CD4-positive, alpha-beta T cell treated with Interleukin-4 for 1 hour (primary cell): ENCODE measurements at places on chromosomes 11 and 22.

DNA sequence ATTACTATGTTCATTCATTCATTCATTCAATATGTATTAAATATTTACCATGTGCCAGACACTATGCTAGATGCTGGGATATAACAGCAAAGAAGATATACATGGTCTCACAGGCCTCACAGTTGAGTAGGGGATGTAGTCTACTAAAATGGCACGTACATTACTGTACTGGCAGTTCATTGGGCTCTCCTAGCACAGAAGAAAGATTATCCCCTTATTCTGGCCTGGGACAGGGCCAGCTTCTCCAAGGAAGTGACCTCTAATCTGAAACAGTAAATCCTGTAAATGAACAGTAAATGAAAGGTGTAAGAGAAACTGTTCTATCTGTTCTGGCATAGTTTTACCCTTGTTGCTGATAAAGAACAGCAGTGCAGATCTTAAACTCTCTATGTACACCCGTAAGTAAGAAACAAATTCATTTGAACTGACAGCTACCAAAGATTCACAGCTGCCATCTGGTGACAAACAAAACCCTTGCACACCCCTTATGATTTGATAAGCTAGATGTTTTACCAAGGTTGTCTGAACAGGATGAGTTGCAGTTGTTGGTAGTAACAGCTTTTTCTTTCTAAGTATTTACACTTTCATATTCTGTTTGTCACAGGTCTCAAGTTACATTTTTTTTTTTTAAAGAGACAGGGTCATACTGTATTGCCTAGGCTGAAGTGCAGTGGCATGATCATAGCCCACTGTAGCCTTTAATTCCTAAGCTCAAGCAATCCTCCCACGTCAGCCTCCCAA lies 263.1 kb downstream of the TMEM135 start:
- DNase-seq, result no peak

- DNase-seq, result no peak
Observed at GRCh38 chr11:33721984-33722383, 14.2 kb downstream of the CD59 start.

- DNase-seq, result no peak
Observed at GRCh38 chr11:57982776-57983175, 40.9 kb upstream of the OR9Q1 start.

DNA sequence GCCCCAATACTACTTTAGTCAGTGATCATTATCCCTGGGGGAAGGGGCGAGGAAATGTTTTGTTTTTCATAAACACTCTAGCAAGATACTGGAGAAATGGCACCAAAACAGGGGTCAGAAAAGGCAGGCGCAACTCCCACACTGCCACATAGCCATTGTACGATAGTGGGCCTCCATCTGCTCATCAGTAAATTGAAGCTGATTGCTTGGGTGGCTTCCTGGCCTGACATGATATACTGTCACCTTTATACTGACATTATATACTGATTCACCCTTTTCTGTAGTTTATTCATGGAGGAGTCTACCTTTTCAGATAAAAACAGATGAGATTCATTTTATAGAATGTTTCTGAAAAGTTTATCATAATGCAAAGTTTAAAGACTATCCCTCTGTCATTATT lies 51.6 kb upstream of the CCDC34 start:
- DNase-seq, result no peak

GRCh38 chr11:95093548-95093947 lies 3.9 kb downstream of the ENDOD1 start:
- no peak for DNase-seq

DNA sequence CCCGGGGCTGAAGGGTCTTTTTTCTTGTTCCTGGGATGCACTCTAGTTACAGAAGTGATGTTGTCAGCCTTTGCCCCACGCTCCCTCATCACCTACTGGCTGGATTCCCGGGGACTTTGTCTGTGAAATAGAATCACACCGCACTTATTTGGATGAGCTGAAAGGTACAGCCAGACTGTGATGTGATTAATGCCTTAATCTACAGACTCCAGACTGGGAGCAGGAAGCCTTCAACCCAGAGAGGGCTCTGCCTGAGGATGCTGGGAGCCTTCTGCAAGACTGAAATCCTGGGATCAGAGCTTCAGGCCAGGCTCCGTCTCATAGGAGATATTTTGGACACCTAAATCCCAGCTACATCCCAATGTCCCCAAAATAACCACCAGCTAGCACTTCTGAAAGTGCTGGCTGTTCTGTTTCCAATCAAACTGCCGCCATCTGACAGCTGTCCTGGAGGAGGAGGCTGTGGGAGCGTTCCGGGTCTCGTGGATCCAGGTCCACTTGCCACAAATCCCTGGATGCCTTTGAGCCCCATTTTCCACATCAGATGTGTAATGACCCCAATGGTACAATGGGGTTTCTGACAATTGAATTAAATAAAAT lies 688.5 kb downstream of the TBC1D22A start:
- DNase-seq, result no peak

- DNase-seq, result no peak
Observed at GRCh38 chr22:41092847-41093411, 537 bp downstream of the EP300 start.

GRCh38 chr11:44367452-44367851 lies 57.5 kb upstream of the ALX4 start:
- DNase-seq, result no peak

- DNase-seq, result no peak
Observed at GRCh38 chr11:126341760-126342161, 13.7 kb upstream of the ST3GAL4 start.

DNA sequence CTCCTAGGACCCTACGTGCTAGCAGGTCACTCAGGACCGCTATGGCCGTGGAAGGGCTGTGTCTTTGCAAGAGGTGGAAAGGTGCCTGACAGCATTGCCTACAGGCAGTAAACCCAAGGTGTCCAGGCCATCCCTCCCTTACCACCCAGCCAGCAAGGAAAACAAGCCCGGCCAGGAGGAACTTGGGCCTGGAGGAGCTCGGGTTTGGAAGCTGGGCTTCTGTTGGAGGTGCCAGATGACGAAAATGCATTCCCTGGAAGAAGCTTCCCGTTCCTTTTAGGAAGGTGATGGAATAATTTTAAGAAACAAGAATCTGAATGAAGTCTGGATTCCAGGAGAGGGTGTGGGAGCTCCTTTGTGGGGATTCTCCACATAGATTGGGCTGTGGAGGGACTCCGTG lies 23.6 kb downstream of the FBLN1 start:
- no peak for DNase-seq

- no peak for DNase-seq
Observed at GRCh38 chr11:17810746-17811145, 76.2 kb downstream of the KCNC1 start.

- no peak for DNase-seq
Observed at GRCh38 chr11:12210200-12210599, 99.8 kb downstream of the MICAL2 start.

DNA sequence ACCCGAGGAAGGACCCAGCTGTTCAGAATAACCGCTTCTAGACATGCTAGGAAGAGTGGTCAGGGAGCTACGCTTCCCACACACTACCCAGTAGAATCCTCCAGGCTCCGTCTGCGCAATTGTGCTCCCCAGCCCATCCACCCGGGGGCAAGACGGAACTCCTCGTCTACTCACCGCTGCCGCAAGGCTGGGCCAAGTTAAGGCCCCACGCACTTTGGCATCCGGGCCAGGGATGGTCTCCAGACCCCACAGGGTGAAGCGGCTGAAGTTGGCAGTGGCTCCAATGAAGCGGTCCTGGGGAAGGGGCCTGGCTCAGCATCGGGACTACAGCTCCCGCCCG lies 757 bp downstream of the RNASEH2C start:
- DNase-seq, result no peak

DNA sequence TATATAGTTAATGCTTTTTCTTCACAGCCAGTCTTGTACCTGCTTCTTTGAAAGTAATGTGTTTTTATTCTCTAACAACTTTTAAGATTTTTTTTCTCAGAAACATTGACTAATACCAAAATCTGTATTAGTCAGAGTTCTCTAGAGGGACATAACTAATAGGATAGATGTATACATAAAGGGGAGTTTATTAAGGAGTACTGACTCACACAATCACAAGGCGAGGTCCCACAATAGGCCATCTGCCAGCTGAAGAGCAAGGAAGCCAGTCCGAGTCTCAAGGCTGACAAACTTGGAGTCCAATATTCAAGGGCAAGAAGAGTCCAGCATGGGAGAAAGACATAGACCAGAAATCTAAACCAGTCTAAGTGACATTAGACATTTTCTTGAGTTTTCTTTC lies 140.0 kb downstream of the RAB38 start:
- no peak for DNase-seq

DNA sequence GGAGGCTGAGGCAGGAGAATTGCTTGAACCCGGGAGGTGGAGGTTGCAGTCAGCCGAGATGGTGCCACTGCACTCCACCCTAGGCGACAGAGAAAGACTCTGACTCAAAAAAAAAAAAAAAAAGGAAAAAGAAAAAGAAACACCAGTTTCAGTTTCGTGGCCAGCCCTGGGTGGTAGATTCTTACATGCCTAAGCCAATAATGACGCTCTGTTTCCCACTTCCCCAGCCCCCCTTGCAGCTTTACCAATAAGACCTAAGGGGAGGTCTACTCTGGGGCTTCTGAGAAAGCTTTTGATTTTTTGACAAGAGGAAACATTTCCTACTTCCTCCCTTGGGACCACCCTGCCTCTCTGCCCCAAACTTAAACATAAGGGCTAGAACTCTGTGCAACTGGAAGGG lies 30.0 kb upstream of the PTPRJ start:
- peak; percentile 81 for DNase-seq

- DNase-seq, result no peak
Observed at GRCh38 chr11:113528982-113529381, 53.8 kb upstream of the DRD2 start.

DNA sequence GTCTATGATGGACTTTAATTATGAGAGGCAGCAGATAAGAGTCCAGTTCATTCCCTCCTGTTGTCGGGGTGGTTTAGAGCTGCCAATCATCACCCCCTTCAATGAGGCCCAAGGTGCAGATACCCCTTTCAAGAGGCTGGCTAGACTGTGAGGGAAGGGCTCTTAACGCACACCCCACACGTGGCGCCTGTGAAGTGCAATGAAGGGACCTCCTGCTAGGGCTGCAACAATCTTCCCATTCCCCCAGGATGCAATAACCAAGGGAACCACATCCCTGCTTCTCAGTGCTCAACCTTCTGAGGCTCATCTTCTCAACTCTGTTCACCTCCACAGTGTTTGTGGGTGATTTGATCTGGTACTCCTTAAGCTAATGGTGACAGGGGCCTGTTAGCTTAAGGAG lies 19.0 kb downstream of the TENM4 start:
- DNase-seq, result no peak
